ENCODE measurements at places on chromosomes 13 and 19.
A peak's percentile ranks its signal among the peaks of the same experiment; 100 is the strongest.

GRCh38 chr13:64917566-64917965 lies 2312.6 kb downstream of the PCDH9 start:
- DNase-seq: no peak

GRCh38 chr19:18809149-18809868 lies 18.2 kb upstream of the COMP start:
- no peak for DNase-seq

GRCh38 chr19:36876993-36877938 lies 26.6 kb downstream of the ZNF345 start:
- no peak for DNase-seq

DNA sequence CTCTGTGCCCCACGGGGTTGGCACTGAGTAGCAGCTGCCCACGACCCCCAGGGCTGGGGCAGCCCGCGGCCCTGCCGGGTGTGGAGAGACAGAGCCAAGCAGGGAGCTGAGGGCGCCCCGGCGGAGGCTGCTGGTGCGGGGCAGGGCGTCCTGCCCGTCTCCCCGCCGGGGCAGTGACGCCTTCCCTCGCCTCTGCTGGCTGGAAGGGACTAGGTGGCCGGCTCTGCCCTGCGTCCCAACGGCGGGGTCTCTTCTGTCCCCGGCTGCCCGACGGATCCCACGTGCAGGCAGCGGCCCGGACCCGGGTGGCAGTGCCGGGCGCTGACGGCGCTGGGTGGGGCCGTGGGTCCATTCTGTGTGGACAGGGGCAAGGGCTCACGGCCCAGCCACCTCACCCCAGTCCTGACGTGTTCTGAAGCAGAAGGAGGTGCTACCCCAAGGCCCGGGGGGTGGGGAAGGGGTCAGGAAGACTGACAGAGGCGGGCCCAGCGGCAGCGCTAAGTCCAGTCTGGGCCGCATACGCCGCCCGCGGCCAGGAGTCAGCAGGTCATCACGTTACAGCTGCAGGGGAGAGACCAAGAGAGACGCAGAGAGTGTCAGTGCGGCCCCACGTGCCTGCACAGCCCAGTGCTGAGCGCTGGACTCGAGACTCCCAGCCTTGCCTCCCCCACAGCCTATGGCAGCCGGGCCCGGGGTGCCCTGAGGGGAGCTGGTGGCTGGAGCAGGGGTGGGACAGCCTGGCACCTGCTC lies 15.1 kb upstream of the PLPP2 start:
- DNase-seq: no peak

- no peak for DNase-seq
Measured at GRCh38 chr13:111153977-111154332, 38.8 kb downstream of the ARHGEF7 start.

DNA sequence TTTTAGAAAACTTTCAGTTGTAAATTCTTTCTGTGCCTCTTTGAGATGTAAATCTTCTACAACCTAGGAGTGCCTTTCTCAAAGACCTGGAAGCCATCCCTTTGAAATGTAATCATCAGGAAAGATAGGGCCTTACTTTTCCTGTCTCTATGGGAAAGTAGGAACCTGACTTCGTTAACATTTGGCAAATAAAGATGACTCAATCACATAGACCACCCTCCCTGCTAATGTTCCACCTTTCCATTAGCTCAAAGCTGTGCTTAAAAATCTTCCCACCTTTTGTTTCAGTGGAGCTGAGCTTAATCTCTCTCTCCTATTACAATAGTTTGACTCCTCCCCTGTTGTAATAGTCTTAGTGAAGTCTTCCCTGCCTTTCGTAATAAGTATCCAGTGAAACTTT lies 247.7 kb downstream of the OLFM4 start:
- no peak for DNase-seq

GRCh38 chr13:40271271-40271885 lies 395.1 kb downstream of the FOXO1 start:
- DNase-seq: no peak

GRCh38 chr13:47004027-47004426 lies 107.2 kb upstream of the HTR2A start:
- DNase-seq: no peak

GRCh38 chr13:69579351-69579750 lies 528.3 kb upstream of the ATXN8OS start:
- DNase-seq: no peak

GRCh38 chr13:114027046-114027715 lies 53.3 kb upstream of the C13orf46 start:
- DNase-seq: no peak

DNA sequence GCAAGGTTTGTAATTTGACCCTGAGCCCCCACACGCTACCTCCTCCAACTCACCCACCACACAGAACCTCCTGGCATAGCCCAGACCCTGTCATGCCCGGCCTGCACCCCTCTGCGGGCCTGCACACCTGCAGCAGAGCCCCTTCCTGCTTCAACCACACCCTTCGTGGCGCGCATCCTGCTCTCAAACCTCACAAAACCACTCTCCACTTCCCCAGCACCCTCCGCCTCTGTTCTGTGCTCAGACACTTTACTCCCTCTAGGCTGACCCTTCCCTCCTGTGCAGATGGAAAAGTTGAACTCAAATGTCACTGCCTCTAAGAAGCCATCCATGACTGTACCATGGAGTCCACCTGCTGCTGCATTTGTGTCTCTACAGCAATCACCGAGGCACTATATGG lies 28.5 kb downstream of the FAAP24 start:
- DNase-seq: no peak

- DNase-seq: no peak
Measured at GRCh38 chr13:39036212-39036611, 1.7 kb downstream of the PROSER1 start.

DNA sequence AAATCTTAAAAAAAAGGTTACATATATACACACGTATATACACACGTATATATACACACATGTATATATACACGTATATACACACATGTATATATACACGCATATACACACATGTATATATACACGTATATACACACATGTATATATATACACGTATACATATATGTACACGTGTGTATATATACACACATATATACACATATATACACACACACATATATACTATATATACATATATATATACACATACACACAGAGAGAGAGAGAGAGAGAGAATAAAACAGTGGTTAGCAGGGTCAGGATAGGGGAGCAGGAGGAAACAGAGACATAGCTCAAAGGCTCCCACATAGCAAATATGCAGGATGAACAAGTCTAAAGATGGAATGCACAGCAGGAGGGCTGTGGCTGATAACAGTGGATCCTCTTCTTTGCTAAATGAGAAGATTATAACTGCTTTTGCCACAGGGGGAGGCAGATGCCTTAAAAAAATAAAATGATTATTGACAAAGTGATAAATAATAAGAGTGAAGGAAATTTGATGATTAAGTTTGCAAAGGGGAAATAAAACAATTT lies 714.5 kb downstream of the UQCRFS1 start:
- no peak for DNase-seq

- no peak for DNase-seq
Measured at GRCh38 chr13:78620936-78621470, 17.7 kb upstream of the POU4F1 start.

- no peak for DNase-seq
Measured at GRCh38 chr13:24225930-24226329, 65.4 kb downstream of the SPATA13 start.

DNA sequence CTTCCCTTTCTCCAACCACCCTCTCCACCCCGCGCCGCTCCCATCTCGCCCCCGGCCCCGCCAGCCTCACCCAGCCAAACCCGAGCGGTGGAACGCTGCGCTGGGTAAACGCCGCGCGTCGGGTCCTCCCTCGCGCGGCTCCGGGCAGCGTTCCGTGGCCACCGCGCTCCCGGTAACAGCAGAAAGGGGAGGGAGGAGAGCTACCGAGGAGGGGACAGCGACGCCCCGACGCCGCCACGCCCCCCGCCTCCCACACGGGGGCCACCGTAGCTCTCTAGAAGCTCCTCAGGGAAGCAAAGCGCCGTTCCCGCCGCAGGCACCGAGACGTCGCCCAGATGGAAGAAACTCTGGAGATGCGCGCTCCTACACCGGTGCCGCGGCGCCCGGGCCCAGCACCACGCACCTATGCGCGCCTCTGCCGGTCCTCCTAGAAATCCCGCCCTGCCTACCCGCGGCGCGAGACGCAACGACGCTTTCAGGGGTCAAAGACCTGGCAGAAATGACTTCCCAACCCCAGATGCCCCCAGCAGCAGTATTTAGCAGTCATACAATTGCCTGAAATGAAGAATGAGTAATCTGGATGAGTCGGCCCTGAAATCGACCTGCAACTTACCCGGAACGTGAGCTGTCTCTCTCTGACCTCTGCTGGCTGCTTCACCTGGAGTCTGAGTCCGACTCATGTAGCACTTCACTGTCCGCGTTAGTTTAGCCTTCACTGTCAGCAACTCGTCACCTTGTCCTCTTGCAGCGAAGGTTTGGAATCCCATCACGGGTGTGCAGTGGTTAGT lies at the start of gene RUBCNL:
Gene RUBCNL (minus strand): TSS at position 189 of the 788 bp plus-strand sequence. CDS start 14,777 bp downstream, outside the sequence.
- peak; percentile 60 for DNase-seq

GRCh38 chr19:47890865-47891621 lies 4.9 kb upstream of the SULT2A1 start:
- DNase-seq: no peak

DNA sequence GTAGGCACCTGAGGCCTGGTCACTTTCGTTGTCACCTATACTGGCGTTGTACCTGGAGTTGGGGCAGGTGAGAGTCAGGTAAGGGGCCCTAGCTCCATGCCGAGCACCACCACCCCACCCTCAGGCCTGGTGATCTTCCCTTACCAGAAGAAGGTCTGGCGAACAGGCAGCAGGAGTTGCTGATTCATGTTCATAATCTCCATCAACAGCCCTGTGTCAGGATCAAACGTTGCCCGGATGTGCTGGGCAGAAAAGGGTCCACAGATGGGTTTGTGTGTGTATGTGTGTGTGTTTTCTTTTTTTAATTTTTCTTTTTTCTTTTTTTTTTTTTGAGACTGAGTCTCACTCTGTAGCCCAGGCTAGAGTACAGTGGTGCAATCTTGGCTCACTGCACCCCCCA lies 14.3 kb downstream of the MAN2B1 start:
- no peak for DNase-seq

- DNase-seq: no peak
Measured at GRCh38 chr13:110336681-110337080, 29.6 kb downstream of the COL4A2 start.

- no peak for DNase-seq
Measured at GRCh38 chr19:45876161-45876410, 9.9 kb downstream of the IRF2BP1 start.

GRCh38 chr13:110131424-110131823 lies 175.5 kb downstream of the COL4A1 start:
- no peak for DNase-seq

DNA sequence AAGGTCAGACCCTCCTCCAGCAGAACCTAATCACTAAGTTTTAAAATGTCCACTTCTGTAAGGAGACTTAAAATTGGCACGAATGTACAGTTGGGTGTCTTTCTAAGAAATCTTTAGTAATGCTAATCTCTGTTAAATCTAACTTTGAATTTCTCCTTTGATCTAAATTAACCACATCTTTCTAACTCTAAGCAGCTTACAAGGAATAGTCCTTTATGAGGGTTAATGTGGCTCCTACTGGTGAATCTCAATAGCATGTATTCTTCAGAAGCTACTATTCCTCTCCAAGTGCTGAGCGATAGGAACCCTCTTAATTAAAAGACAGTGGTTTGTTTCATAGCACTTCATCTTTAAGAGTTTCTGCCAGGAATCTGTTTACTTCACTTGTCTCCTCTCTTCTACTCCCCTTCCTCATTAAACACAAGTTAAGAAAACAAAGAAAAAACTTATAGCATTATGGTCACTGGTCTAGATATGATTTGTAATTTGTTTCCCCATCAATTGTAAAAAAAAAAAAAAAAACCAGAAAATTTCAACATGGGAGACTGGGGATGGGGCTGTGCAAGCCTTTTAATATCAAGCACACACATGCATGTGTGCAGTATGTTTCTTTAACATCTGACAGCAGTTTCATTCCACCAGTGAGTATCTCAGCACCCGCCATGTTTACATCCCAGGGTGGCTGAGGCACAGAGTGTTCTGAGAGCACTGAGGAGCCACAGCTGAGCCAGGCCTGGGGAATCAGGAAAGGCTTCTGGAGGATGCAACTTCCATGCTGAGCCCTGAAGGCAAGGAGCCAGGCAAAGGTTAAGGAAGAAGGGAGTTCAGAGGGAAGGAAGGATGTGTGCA lies 57.7 kb downstream of the ATP7B start:
- DNase-seq: no peak

DNA sequence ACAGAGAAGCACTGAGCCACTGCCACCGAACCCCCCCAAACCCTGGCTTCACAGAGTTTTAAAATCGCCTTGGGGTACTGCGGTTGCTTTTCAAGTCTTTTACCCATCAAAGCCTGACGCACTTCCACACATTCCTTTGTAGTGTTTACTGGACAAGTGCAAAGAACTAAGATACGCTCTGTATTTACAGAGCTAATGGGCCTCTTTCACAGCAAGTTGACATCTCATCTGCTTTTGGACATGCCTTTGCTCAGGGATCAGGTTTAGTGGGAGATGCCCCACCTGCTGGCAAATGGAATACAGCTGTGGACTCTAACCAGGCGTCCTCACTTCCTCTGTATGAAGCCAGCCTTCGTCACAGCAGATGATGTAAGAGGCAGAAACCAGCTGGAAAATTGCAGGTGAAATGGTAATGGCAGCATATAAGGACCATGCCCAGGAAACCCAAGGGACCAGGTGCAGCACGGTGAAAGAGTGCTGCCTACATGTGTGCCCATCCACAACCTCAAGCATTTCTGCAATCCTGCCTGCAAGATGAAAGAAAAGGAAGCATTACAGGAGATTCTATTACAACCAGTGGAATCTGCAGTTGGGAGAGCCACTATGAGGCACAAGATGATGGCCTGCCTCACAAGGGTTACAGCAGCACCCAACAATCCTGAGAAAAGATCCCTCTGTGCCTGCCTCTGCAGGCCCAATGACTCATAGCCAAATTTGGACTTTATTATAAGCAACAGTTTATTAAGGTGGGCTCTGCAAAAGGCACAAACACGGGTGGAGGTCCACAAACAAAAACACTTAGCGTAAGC lies 34.7 kb downstream of the BRD4 start:
- peak; percentile 7 for DNase-seq

DNA sequence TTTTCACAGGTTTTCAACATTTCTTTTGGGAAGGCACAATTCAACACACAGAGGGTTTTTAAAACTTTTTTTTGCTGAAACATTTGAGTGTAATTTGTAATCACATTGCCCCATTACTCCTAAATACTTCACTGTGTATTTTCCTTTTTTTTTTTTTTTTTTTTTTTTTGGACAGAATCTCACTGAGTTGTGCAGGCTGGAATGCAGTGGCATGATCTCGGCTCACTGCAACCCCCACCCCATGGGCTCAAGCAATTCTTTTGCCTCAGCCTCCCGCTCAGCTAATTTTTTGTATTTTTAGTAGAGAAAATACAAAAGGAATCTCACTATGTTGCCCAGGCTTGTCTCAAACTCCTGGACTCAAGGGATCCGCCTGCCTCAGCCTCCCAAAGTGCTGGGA lies 14.8 kb upstream of the DNAJC15 start:
- DNase-seq: no peak

DNA sequence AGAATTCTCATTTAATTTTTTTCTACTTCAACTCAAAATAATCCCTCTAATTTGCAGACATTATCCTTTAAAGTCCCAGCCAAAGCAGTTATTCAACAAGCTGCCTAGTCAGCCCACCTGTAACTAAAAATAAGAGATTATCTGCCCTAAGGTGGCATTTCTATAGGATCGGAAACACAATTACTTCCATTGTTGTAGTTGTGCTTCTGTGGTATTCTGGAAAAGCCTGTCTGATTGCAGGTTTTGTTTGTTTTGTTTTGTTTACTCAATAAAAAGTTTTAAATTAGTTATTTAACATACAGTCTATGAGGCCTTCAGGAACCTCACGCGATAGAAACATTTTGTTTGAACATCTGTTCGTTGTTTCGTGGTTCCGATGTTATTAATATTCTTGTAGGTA lies 101.0 kb downstream of the ZIC5 start:
- DNase-seq: no peak

GRCh38 chr13:19864024-19864745 lies 736 bp upstream of the ZMYM5 start:
- DNase-seq: peak; percentile 65

Data from CD4-positive, alpha-beta T cell treated with Interferon gamma for 1 hour (primary cell).